Activated naive CD4-positive, alpha-beta T cell treated with anti-CD3 and anti-CD28 coated beads, Interleukin-2, amount 50 U/mL, for 16 hours (primary cell): ENCODE measurements at places on chromosomes 12 and 14.
A peak's percentile ranks its signal among the peaks of the same experiment; 100 is the strongest.

- DNase-seq: no peak
Measured at GRCh38 chr12:16407346-16407745, 59.9 kb downstream of the MGST1 start.

DNA sequence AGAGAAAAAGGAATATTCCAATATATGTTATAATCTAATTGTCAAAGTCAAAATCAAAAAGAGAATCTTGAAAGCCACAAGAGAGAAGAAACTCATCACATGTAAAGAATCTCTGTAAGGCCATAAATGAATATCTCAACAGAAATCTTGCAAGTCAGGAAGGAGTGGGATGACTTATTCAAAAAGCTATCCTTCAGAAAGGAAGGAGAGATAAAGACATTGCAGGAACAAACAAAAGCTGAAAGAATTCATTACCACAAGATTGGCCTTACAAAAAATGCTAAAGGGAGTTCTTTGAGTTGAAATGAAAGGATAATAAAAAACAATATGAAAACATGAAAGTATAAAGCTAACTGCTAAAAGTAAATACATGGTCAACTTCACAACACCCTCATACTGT, 286.8 kb downstream of the LRIG3 start:
- no peak for DNase-seq

- DNase-seq: peak; percentile 15
Measured at GRCh38 chr12:98456576-98457573, 58.5 kb upstream of the TMPO start.

- peak; percentile 36 for DNase-seq
Measured at GRCh38 chr12:4251216-4251891, 22.2 kb upstream of the CCND2 start.

DNA sequence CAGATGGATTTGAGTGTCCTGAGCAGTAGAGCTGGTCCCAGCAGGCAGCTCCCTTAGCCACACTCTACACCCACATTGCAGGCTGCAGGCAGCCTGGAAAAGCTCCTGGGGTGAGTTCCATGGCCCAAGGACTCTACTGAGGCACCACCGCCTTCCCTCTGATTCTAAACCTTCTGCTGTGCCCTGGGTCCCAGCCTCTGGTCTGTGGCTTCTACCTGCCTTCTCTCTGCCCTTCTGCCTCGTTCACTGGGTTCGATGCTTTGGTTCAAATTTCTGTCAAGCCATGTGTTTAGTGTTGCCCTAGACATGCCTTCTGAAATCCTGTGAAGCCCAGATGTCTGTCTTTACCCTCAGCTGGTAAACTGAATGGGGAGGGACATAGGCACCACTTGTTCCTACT, 1.5 kb upstream of the FGF6 start:
- no peak for DNase-seq

GRCh38 chr12:57216921-57217879, 606 bp downstream of the NXPH4 start:
- DNase-seq: peak; percentile 42

DNA sequence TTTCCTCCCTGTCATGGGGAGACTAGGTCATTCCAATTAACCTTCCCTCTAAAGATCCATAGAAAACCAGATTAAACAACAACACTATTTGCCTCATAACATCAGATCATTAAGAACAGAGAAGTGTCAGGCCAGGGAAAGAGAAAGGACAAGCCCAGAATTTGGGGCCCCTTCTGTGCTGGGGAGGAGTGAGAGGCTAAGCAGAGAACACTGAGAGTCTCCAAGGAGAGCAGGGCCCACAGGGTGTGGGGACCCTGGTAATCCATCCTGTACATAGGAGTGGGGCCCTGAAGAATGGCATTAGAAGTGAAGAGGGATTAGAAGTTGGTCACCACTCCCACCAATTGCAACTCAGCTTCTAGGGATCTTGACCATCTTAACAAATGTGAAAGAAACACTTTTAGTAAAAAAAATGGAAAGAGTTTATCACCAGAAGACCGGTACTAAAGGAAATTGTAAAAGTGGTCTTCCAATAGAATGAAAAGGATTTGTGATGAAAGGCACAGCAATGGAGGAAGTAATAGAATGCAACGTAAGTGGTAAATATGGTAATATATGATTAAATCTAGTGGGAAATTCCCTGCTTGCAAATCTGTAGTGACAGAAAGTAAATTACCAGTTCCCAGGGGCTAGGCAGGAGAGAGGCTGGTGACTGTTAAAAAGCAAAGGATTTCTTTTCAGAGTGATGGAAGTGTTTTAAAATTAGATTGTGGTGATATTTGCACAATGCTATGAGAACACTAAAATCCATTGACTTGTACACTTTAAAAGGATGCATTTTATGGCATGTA, 14.0 kb upstream of the TMTC1 start:
- no peak for DNase-seq

- DNase-seq: peak; percentile 45
Measured at GRCh38 chr14:65847075-65847847, 434.7 kb downstream of the FUT8 start.

DNA sequence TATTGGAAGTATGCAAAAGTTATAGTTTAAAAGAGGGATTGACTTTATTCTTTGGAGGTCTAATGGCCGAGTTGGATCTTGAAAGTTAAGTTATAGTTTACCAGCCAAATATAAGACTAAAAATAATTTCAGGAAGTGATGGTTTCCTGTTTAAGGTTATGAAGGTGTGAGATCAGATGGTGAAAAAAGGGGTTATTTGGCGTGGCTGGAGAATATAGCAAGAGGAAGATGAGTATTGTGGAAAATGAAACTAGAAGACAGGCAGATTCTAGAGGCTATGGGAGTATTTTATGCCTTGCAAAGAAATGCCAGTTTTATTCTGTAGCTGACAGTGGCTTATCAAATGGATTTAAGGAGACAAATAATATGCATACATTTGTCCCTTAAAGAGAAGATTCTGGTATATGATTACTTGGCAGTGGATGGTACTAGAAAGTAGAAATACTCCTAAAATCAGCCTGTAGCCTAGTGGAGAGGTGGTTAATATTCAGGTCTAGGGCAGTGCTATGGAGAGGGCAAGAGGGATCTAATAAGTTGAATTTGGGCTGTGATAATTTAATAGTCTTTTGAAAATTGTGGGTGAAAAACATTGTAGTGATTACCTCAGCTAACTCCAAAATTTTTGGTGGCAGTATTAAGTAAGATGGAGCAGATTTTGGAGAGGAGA, 1091.8 kb upstream of the ATXN7L3B start:
- no peak for DNase-seq

- no peak for DNase-seq
Measured at GRCh38 chr14:104665657-104666522, 23.5 kb upstream of the INF2 start.

DNA sequence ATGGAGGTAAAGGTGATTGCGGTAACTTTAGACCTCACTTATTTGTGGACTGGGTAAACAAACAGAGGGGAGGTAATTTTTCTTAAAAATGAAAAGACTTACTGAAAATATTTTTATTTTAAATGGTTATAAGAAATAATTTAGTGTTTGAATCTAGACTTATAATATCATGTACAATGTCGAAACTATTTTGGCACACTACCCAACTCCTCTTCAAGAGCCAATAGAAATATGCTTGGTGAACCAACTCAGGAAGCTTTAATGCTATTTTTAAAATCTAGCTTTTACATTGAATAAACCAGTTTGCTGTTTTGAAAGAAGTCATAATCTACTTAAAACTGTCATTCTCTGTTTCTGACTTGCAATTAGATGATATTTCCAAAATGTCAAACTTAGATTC, 175.8 kb upstream of the NPAS3 start:
- DNase-seq: no peak

GRCh38 chr12:120139958-120140357, 23.4 kb upstream of the RAB35 start:
- DNase-seq: no peak

DNA sequence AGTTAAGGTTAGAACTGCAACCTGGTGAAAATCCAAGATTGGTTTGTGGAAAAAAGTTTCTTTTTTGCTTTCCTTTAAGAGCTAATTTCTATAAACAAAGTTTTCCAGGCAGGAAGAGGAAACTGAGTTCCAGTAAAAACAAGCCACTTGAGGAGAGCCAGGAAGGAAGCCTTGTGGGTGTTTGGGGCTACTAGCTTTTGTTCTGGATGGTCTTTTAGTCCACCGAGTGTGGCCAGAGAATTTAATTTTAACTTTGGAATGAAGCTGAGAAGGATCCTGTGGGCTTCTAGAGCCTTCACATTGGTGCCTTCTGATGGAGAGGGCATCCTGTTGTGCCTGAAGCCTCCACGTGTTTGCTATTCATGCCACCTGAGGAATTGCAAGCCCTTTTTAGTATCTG, 327.9 kb downstream of the C12orf75 start:
- DNase-seq: no peak

DNA sequence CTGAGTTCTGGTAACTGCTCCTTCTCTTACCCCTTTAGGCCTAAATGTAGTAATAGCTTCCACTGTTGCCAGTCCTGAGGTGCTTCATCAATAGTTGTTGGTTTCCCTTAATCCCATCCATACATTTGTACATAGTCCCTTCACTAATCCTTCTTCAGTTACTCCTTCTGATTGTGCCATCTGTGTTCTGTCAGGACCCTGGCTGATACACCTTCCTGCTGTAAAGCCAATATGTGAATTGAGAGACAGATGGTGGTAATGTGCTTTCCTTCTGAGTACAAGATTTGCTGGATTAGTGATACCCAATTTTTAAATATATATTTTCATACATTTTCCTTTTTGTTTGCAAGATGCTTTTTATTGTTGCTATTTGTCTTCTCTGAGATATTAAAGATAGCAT, 66.4 kb downstream of the OTOGL start:
- DNase-seq: no peak

DNA sequence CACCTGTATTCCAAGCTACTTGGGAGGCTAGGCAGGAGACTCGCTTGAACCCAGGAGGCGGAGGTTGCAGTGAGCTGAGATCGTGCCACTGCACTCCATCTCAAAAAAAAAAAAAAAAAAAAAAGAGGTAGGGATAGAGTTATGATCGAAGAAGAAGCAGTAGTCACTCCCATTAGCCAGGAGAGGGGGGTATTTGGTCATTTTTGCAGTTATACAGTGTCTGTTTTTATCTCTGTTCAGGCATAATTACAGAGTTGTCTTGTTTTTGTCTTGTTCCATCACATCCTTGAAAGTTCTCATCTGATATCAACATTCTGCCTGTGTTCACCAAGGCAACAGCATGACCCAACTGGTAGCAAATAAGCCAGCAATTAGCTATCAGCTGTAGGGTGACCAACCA, 98.5 kb upstream of the TMPO start:
- DNase-seq: no peak

DNA sequence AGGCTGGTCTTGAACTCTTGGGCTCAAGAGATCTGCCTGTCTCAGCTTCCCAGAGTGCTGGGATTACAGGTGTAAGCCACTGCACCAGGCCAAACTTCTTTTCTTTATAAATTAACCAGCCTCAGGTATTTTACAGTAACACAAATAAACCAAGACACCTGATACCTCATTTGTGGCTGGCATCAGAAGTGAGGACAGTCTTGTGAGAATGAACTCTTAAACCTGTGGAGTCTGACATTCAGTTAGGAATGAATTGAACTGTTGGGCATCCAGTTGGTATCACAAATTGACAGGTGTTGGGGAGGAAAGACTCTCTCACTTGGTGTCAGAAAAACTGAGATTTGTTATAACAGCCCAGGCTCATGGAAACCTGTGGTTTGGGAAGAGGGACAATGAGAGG, 120.5 kb downstream of the DENND5B start:
- no peak for DNase-seq

DNA sequence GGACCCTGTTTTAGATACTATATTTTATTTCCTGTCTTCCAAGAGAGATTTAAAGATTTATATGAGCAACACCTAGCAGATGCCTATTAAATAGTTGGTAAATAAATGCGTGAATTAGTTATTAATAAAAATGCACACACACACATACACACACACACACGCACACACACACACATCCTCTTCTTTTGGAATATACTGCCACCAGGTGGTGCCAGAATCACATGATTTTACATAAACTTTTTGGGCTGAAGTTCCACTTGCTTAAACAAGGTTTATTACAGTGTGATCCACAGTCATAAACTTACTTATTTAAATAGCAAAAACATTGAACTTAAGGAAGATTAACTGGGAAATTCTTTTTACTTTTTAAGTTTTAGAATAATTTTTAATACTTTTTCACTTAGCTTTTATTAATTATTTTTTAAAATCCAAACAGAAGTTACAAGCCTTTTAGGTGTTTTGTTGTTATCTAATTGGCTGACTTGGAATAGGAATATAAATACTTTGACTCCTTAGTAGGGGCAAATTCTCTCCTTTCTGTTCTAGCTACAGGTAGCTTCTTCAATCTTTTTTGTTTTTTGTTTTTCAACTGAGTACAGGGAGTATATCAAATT, 17.5 kb downstream of the RAD51B start:
- DNase-seq: peak; percentile 35

DNA sequence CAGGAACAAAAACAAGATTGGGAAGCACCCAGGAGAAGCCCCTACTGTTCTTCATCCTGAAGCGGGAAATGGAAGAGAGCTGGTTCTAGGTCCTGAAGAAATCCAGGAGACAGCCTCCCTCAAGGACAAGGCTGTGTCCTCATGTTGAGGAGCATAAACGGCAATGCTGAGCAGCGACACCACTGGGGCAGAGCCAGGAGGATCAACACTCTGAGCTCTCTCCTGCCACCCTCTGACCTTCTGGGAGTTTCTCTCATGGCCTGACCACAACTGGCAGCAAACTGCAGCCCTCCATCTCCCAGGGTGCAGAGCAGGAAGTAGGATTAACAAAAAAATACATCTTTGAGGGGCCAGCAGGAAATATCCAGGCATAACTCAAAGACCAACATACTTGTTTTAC, 1292.2 kb upstream of the TMEM132C start:
- no peak for DNase-seq

DNA sequence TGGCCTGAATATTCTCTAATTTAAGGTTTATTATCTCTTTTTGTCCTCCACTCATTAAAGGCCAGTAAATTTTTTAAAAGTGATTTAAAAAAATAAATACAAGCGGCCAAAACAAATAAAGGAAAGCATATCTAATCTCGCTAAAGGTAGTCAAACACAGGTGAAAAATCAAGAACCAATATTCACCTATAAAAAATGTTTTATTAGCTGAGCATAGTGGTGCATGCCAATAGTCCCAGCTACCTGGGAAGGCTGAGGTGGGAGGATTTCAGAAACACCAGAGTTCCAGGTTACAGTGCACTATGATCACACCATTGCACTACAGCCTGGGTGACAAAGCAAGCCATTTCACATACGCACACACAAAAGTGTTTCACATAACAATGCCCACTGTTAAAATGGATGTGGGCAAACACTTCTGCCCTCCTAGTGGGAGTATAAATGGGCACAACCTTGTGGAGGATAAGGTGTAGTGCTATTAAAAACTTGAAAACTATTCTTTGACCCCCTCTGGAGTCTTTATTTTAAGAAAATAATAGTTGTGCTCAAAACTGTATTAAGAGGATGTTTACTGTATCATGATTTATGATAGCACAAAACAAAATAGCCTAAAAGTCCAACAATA, 32.7 kb upstream of the NAP1L1 start:
- no peak for DNase-seq
